Stimulated activated CD4-positive, alpha-beta T cell treated with anti-CD3 and anti-CD28 coated beads, Interleukin-12 subunit alpha, Interleukin-12 subunit beta, amount 100 ng/mL, for 48 hours (primary cell): ENCODE measurements at places on chromosomes 1 and 21.

GRCh38 chr1:12770620-12771019, 2.9 kb upstream of the PRAMEF12 start:
- DNase-seq, result no peak

DNA sequence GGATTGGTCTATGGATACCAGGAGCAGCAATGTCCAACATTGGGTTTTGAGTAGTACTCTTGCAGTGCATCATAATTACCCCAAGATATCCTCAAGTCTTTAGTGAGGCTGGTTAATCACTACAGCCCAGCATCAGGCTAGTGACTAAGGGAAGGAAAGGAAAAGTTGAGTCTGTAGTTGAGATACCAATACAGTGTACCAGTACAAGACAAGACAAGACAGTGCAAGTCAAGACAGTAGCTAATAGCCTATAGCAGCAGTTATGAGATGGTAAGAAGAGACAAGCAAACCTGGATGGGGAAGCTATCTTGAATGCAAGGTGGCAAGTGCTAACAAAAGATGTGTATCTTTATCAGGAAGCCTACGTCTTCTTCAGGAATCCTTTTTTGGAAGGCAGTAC, 13.3 kb upstream of the GNG12 start:
- DNase-seq, result no peak

DNA sequence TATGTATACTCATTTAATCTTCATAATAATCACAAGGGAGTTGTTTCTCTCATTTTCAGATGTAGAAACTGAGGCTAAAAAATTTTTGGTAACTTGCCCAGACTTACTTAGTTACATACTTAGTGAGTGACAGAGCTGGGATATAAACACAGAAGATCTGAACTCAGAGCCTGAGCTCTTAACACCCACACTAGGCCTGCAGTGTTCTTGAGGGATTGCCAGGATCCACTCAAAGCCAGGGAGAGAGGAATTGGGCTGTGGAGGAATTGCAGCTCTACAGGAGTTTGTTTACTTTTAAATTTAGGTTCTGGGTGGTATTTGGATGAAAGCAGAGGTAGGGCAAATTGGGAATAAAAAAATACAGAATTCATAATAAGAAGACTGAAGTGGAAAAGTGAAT, 515.1 kb upstream of the PLXNA2 start:
- no peak for DNase-seq

DNA sequence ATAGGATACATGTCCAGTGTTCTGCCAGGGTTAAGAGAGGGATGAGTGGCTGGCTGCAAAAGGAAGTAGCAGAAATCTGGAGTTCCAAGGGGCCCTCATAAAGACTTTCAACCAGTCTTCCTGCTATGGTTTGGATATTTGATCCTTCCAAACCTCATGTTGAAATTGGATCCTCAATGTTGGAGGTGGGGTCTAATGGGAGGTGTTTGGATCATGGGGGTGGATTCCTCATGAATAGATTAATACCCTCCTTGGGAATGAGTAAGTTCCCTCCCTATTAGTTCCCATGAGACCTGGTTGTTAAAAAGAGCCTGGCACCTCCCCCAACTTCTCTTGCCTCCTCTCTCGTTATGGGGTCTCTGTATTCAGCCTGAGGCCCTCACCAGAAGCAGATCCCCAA, 10.1 kb upstream of the GNG12 start:
- no peak for DNase-seq

GRCh38 chr1:214525535-214526019, 25.8 kb downstream of the PTPN14 start:
- no peak for DNase-seq

- no peak for DNase-seq
Observed at GRCh38 chr1:199161766-199162303, 523.0 kb downstream of the PTPRC start.

DNA sequence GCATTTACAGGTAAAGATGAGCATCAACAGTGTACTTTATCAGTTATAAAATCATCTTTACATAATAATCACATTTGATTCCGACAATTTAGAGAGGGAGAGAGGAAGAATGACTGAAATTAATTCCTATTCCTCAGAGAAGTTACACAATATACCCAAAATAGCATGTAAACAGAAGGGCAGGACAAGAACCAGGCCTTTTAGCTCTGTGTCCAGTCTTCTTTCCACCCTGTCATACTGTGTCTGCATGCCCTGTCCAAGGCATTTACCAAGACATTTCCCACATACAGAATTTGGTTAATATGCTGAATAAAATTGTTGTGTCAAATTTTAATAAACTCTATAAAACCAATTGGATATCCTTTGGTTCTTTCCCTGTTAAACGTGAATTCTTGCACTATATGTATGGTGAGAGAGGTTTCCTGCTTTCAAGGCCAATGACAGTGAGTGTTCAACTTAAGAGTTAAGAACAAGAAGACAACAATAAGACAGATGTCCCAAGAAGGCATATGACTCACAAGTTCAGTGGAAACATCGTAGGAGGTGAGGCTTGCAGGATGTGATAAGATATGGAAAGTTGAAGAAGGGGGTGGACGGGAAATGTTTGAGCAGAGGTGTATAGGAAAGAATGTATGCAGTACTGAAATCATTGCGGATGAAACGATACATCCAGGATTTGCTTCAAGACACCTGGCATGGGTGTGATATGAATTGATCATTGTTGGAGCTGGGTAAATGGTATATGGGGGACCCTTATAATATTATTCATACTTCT, 20.8 kb downstream of the LRRC8B start:
- peak; percentile 82 for DNase-seq

DNA sequence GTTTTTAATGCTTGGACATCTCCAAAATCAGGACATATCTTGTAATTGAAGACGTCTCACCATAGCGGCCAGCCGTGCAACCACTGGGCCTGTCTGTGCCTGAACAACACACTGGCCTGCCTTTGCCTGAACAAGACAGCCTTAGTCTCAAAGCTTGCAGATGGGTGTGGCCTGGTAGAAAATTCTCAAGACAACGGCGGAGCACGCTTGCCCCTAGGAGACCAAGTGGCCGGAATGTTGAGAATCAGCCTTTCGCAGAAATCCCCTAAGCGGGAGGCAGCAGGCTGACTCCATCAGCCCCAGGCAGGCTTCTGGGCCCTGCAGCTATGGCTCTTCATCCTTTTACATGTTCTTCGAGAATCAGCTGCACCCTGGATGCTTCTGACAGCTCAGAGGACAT, 98.0 kb upstream of the C1orf174 start:
- DNase-seq, result no peak

- no peak for DNase-seq
Observed at GRCh38 chr1:184056921-184057555, 5.5 kb downstream of the TSEN15 start.
